Vagina (tissue), 2 donors: ENCODE measurements at places on chromosomes 5 and 9.

DNA sequence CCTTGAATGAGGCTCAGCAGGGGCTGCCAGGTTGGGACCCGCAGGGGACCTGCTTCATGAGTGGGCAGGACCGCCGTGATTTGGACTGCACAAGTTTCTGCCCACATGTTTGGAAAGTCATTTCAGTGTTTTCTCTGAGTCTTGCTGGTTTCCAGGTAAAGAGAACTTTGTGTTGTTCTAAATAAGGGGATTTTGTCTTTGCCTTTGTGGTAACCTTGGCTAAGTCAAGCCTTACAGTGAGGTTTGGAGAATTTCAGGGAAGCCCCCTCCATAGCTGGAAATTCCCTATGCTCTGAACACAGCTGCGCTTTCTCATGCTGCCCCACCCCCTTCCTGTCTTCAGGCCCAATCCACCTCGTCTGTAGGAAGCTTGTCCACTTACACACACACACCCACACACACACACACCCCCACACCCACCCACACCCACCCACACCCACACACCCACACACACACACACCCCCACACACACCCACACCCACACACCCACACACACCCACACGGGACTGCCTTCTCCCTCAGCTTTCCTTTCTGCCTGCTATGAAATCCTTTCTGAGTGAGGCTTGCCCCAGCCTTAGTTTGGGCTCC lies 270.1 kb downstream of the HSPA4 start:
- DNase-seq, result no peak

- DNase-seq, result no peak
Observed at GRCh38 chr5:1411099-1411498, 34.1 kb downstream of the SLC6A3 start.

DNA sequence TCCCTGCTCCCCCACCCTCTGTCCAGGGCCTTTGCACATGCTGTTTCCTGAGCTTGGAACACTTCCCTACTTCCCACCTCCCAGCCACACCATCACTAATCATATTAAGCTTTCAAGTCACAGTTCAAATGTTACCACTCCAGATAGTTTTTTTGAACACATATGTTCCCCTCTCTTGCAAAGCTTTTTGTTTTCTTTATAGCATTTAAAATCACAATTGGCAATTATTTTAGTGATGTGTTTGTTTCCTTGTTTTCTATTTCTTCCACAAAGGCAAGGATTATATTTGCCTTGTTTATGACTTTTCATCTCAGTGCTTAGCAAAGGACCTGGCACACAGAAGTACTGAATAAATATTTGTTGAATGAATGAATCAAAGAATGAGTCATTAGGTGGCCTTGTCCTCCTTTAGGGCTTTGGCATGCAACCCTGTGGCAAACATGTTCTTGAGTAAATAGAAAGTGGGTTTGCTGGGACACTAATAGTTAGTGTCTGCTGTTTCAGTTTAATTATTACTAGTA lies 386.8 kb downstream of the FGF10 start:
- no peak for DNase-seq

DNA sequence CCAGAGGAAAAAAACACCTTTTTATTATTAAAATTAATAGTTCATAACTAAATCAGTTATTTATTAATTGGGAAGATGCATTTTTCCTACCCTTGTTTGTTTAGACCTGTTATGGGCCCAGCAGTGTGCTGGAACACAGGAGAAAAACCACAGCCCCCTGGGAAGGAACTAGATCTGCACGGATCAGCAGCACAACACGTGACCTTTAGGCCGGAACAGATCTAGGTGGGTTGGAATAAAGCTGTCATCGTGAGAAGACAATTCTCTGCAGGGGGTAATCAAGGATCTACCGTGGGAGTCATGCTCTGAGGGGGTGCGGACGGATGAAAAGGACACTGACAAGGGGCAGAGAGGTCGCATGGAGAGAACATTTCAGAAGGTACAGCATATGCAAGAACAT lies 95.8 kb upstream of the SPATA31C2 start:
- no peak for DNase-seq

DNA sequence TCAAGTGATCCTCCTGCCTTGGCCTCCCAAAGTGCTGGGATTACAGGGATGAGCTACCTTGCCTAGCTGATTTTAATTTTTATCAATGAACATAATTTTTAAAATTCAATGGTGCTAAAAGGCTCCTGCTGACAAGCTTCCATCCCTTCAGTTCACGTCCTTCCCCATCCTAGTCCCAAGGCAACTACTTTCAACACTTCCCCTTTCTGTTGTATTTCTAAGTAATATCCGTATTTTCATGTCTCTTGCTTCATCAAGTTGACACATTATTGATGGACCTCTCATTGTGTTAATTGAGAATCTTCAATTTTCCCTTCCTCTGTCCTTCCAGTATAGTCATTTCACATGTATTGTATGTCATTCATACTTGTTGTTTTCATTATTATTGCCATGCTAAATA lies 93.8 kb upstream of the RASGRF2 start:
- DNase-seq, result no peak

DNA sequence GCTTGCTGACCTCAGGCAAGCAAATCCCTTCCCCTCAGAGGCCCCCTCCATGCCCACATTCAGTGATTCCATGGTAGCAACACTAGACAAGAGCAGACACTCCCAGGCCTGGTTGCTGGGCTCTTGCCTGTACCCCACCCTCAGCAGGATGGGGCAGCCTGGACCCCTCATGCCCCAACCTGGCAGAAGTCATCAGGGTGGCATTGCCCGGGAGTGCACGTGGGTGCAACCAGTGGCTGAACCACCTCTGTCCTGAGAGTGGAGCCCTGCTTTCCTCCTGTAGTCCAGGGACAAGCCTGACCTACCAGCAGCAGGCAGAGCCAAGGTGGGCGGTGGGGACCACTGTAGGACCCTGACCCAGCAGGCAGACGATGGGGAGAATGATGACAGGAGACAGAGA lies 65.8 kb upstream of the TBC1D2 start:
- no peak for DNase-seq

- DNase-seq, result no peak
Observed at GRCh38 chr9:34686732-34687131, 4.3 kb downstream of the CCL19 start.
